ENCODE measurements at places on chromosomes 2 and 18. TPM values are rescaled to one million over a fixed set of nuclear protein-coding genes. Genes with fewer than 3 reads are reported as not detected.

Gene POTEE
- total RNA-seq = not detected

Gene MPHOSPH10
- total RNA-seq = 25.1 TPM

Gene FBXO15
- total RNA-seq = 0.50 TPM

Gene DRC1
- total RNA-seq = not detected
